Hypothalamus (tissue), 51 donors: ENCODE measurements at places on chromosomes 4 and X.

GRCh38 chr4:44670506-44671199 lies 7.6 kb upstream of the GUF1 start:
- no peak for DNase-seq

DNA sequence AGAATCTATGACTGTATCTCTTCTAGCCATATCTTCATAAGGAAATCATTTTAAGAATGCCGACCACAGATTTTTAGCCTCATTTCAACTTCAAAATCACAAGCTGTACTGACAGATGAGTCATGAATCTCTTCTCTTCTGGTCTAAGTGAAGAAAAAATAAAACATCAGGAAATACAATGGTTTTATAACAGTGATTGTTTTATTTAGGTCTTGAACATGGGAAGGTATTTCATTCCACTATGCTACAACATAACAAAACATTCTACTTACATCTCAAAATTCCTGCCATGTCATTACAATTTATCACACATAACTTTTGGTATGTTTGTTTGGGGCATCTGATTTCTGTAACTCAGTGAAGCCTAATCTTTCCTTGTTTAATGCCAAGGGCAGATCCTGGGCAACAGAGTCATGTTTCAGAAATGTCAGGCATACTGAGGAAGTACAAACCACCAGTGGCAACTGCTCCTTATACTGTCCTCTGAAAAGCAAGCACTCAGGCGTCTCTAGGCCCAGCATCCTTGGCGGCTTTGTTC lies 325.0 kb downstream of the PDHA2 start:
- no peak for DNase-seq

- DNase-seq, result no peak
These were observed 46.4 kb downstream of the ARHGEF38 start for GRCh38 chr4:105598787-105599186.

DNA sequence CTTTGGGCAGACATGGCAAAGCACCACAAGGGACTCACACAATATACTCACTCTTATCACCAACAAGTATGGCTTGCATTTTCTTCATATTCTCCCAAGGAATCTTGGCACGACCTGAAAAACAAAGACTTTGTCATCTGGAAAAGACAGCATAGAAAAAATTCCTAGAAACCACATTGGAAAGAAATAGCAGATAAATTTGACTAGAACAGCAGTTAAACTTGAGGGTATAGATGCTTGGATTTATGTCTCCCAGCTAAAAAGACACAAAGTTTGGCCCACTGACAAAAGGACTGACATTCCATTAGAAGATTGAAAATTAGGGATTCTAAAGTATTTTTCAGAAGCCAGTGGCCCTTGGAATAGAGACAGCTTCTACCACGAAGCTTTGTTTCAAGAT lies 6.9 kb upstream of the VEGFC start:
- DNase-seq, result no peak

DNA sequence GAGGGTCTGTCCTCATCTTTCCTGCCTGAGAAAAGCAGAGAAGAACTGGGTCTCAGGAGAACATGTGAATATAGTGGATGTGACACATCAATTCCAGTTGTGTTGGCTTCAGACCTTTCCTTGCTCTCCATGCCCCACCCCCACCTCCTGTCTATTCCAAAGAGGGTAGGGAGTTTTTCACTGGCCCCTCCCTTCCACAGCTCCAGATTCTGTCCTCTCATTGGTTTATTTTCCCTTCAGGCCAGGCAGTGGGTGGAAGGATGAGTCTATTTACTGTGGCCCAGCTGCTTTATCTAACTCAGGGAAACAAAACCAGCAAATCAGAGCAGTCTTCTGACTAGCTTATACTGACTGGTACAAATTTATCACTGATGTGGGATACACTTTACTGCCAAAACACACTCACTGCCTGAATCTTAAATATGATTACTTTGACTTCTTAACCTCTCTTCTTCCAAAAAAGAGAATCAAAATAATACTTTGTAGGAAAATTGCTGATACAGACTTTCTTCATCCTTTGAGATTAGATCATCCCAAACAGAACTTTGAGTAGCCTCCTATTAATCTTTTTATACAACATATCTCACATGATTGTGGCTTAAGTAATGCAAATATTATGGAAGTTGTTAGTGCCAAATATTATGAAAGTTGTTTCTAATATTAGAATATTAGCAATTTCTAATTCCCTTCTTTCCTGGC lies 221.2 kb downstream of the MID1 start:
- no peak for DNase-seq

GRCh38 chr4:7924570-7924969 lies 15.1 kb downstream of the AFAP1 start:
- no peak for DNase-seq

- no peak for DNase-seq
These were observed 67.5 kb downstream of the NEUROG2 start for GRCh38 chr4:112448306-112449132.

GRCh38 chr4:183747380-183747779 lies 88.3 kb downstream of the TRAPPC11 start:
- no peak for DNase-seq

DNA sequence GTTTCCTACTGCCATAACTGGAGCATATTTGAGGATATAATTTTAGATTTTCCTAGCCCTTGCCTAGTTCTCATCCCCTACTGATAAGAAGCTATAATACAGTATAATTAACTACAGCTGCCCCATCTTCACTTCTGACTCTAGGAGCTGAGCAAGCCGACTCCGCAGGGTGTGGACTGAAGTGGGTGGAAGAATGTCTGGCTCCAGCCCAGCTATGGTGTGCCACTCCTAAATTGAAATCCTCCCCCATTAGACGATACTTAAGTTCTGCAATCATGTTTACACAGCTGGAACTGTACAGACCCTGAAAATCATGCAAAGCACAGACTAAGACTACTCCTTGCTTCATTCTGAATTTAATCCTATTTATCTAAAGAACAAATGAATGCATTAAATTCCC lies 93.1 kb downstream of the PCDH19 start:
- DNase-seq, result no peak

DNA sequence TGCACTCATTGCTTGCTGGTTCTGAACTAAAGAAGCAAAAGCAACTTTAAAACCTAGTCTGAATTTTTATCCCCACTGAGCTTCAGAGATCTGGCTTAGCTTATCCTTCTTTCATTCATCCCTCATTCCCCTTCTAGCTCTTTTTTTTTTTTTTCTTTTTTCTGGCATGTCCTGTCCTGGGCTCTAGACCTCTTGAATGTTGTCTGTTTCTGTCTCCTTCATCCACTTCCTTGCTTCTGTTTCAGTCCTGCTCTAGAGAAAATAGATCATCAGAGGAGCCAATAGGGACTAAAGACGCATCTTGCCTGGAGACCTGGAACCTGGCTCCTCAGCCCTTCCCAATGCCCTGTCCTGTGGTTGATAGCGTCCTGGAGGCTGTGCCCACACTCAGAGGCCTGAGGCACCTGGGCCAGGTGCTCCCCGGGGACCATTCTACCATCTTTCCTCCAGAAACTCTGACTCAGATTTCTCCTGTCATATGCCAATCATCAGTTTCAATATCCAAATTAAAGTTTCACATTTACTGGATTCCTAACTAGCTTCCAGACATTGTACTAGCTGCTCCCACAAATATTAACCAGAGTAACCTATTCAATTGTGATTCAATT lies 115.7 kb upstream of the GATB start:
- no peak for DNase-seq

DNA sequence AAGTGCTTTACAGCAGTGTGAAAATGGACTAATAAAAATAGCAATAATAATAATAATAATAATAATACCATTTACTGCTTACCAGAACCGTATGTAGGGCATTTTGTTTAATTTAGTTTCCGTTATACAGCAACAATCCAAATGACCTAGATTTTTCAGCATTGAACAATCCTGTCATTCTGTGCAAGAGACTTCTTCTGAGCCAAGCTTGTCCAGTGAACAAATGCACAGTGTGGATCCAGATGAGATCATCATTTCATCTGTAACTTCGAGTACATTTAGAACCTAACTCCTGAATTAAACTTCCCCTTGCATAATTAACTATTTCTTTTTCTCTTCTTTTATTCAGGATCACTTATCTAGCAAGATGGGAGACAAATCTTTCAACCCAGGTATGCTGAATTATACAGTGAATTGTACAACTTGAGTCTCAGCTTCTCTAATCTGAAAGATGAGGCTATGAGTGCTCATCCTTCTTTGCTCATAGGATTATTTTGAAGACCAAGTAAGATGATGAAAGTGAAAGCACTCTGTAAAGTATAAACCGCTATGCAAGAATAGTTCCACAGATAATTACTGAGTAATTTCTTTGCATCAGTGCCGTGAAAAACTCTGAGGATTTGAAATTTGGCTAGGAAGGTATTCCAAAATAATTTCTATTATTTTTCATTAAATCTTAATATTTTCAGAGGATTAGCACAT lies 6.6 kb downstream of the CLNK start:
- DNase-seq, result no peak

DNA sequence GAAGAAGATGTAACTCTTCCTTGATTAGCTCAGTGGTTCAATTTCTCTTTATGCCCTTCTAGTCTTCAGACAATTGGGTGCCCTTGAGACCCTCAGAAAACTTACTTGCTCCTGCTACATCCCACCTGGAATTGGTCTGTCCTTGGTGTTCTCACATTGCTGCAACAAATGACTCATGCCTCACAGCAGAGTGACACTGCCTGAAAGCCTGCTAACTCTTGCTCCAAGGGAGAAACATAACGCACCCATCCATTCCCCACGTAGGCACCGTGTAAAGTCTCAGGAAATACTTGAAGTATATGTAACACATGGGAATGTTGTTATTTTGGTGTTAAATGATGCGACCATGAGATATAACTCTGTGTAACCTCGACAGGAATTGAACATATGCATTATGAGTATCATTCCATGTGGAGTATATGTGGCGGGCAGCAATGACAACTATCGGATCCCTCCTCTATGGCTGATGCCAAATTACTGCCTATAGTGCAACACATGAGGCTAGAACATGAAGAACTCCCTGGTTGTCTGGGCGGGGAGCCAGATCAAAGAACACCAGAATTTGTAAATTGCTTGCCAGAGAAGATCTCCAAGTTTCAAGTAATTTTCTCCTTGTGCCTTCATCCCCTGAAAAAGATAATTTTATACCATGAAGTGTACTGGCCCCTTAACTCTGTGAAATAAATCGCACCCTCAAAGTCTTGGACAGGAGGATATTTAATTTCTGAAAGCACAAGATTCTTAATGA lies 231.3 kb upstream of the STK26 start:
- no peak for DNase-seq

GRCh38 chr4:34964613-34965012 lies 1279.7 kb downstream of the ARAP2 start:
- DNase-seq, result no peak

- no peak for DNase-seq
These were observed 10.1 kb downstream of the SHOX start for GRCh38 chrX:640641-641040.

DNA sequence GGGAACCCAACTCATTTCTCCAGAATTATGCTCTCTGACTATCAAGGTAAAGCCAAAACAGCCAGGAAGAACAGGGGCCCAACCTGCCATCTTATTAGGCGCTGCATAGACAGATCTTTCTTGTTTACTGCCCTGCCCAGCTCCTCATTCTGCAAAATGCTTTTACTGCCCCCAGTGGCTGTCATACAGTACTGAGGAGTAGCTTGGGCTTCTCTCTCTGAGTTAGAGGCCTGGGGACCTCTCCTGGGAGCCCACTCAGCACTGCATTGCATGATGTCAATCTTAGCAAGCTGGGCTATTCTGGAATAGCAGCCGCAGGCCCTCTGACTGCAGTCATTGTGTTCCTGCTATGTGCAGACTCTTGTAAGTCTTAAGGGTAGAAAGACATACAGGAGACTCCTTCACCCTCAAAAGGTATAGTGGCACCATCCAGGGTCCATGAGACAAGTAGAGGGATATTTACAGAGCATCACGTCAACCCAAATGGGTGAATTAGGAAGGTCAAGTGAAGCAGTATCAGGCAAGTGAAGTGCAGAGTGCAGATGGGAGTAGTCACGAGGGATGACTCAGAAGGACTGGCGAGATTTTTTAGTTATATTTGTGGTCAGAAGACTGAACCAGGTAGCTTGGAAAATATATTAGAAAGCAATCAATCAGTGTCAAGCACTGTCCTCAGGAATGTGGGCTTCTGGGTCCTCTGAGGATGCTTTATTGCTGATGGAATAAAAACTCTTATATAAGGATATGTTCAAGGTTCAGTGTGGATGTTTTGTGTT lies 294.1 kb upstream of the SFRP2 start:
- DNase-seq, result no peak

DNA sequence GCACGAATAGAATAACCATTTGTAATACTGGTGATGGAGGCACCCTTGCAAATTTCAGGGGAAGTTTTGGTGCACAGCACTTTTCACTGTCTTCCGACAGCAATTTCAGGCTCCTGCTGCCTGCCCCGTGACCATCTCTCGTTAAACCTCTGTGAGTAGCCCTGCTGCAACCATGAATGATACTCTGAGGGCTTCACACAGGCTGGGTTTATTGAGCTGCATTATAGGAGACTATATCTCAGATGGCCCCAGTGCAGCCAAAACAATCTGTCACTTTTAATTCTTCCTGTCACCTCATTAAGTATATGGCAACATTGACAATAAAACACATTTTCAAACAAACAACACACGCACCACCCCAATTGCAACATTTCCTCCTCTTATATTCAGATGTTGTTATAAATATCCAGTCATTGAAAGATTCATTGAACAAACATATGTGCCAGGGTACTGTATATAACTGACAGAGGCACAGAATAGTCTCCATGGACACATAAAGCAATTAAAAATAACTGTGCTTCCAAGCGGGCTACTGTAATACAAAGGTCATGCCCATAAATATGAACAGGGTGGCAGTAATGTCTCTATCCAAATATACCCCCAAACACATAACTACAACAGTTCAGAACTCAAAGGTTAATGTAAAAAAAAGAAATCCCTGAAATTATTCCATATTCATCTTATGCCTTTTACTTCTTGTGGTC lies 477.0 kb downstream of the GBA3 start:
- no peak for DNase-seq
